ENCODE measurements at places on chromosomes 1 and 21.

DNA sequence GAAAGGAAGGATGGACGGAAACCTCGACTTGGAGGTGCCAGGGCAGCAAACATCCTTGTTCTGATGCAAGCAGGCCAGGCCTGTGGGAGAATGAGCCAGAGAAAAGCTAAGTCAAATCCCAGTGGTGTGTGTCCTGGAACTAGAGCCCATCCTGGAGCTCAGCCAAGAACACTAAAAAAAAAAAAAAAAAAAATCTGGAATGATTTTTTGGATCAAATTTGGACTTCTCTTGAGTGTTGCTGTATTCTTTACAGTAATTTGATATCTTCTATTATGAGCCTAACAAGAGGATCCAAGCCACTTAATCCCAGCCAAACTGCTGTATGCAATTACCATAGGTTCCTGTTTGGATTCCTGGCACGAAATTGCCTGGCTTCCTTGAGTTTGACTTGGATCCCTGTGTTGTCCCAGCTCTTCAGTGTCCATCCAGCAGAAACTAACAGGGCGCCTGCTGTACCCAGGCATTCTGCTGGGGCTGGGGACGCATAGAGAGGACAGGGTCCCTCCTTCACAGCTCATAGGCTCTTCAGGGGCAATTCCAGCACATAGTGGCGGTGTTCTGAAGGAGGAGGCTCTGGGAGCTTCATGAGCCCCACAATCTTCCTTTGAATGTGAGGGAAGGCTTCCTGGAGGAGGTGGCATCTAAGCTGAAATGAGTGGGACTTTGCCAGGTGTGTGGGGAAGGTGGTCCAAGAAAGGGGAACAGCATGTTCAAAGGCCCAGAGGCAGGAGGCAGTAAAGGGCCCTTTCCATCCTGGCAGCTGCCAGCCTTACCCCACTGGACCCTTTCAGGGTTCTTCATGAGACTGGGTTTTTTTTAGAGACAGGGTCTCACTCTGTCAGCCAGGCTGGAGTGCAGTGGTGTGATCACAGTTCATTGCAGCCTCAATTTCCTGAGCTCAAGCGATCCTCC lies 24.7 kb downstream of the EPHX1 start:
- DNase-seq: no peak

GRCh38 chr1:209265301-209265700 lies 318.2 kb upstream of the CAMK1G start:
- no peak for DNase-seq

DNA sequence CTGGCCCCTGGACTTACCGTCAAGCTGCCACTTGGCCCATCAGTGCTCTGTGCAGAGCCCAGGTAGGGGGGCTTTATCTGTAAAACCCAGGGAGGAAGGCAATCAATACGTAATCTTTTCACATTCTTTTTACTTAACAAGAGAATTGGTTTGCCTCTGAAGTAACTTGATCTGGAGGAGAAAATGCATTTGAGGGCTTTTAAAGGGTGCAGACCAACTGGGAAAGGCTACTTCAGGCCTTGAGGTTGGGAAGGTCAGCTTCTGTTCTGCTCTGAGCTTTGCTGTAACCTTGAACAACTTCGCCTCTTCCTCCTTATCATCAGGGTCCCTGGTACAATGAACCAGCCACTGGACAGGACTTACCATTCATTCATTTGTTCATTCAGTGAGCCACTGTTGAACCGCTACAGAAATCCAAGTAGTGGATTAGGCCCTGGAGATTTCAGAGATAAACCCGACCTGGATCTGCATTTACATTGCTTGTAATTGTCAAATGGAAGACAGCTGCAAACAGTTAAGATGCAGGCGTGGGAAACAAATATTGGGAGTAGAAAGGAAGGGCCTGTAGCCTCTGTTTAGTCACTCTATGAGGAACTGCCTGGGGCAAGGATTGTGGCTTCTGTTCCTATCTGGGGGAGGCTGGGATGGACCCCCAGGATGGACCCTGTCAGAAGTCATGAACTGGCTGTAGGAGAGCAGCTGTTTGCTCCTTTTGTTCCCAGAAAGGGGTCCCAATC lies 90.9 kb downstream of the MAN1C1 start:
- no peak for DNase-seq

- DNase-seq: no peak
These were observed 19.6 kb upstream of the EYA3 start for GRCh38 chr1:28108001-28108400.

GRCh38 chr21:25281134-25281533 lies 326.1 kb downstream of the MRPL39 start:
- no peak for DNase-seq

DNA sequence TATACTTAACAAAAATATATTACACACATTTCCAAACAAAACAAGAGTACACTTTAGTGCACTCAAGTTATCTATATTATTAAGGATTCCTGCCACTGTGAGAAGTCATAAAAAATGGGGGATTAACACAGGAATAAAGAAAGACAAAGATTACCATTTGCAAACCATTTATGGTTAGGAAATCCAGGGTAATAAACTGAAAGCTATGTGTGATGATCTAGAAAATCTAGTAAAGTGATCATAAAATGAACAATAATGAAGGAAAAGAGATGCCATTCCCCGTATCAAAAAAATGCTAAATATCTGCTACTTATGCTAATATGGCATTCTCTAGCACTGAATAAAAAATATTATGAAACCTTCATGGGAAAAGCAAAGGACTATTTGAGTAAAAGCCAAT lies 101.4 kb downstream of the AK5 start:
- no peak for DNase-seq

GRCh38 chr1:153852170-153852569 lies 70.6 kb downstream of the GATAD2B start:
- DNase-seq: no peak

DNA sequence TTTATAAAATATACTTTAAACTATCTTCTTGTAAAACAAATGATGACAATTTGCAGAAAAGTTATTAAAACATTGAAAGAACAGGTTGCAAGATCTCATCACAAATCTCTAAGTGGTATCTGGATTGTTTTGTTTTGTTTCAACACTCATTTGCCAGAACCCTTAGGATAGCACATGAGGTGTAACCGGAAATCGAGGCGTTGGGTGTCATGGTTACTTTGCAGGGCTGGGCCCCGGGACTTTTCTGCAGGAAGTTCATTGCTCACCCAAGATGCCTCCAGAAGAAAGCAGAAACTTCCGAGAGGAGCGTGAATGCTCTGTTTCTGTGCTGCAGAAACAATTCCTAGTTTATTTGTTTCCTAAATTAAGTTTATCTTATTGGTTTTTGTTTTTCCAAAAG lies 2.5 kb downstream of the DISC1 start:
- no peak for DNase-seq

GRCh38 chr21:32499249-32500055 lies 85.9 kb downstream of the TCP10L start:
- DNase-seq: no peak

- DNase-seq: peak; percentile 87
These were observed at the start of gene GPATCH3 for GRCh38 chr1:26900001-26900814. GPATCH3 (minus strand) TSS chr1:26900467; CDS start chr1:26900442, 25 bp downstream.

GRCh38 chr1:219090607-219091006 lies 83.1 kb upstream of the LYPLAL1 start:
- DNase-seq: no peak

GRCh38 chr21:43719748-43720538 lies 1.0 kb downstream of the PDXK start:
- DNase-seq: peak; percentile 40

DNA sequence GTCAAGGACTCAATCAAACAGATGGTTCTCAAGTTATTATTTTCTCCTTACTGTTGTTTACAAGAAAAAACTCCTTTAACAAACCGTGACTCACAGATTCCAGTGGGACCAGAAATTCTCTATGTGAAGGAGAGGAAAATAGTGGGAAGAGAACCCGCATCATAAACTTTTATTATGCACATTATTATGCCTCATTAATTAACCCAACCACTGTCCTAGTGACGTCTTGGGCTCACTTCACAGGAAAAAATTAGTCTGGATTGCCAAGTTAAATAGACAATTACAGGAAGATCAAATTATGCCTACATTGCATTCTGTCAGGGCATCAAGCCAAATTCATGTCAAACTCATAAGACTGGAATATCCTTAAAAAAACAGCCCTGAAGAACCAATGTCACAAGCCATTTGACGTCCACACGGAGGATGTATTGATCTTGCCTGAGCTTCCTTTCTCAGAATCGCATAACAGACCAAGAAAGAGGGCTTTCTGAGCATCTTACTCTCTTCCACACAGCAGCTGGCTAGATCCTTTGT lies 347.8 kb downstream of the DUSP10 start:
- no peak for DNase-seq

DNA sequence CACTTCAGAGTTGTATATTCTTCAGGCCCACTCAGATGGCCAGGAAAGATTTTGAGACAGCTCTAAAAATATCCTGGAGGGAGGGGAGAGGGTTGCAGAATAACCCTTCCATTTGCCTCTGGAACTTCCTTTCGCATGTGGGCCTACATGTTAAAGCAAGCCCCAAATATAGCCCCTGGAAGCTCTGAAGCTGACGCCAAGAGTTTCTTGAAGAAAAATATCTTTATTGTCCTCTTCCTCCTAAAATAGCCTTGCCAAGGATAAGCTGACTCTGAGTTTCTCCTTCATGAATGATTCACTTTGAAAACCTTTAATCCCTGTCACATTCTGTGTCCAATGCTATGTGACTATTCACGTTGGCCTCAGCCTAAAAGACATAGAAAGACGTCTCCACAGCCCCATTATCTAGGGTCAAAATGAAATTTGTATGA lies 6.4 kb downstream of the C1orf116 start:
- no peak for DNase-seq

GRCh38 chr1:66383168-66383567 lies 150.8 kb upstream of the SGIP1 start:
- no peak for DNase-seq

GRCh38 chr1:10378081-10378841 lies 20.6 kb upstream of the PGD start:
- DNase-seq: no peak

- no peak for DNase-seq
These were observed 66.9 kb downstream of the EPHB2 start for GRCh38 chr1:22777388-22778057.

DNA sequence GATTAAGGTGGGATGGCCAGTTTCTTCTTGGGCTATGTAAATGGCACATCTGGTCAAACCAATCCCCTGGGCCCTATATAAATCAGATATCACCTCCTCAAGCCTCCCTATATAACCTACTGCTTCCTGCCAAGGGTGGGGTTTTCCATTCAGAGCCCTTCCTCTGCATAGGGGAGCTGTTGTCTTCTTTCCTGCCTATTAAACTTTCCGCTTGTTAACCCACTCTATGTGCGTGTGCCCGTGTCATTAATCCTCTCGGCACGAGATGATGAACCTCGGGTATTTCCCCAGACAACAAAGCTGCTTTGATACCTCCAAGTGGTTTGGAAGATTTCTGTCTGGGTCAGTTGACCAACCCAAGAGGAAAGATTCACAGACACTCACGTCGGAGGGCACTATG lies 19.3 kb upstream of the SERTAD4 start:
- DNase-seq: no peak

DNA sequence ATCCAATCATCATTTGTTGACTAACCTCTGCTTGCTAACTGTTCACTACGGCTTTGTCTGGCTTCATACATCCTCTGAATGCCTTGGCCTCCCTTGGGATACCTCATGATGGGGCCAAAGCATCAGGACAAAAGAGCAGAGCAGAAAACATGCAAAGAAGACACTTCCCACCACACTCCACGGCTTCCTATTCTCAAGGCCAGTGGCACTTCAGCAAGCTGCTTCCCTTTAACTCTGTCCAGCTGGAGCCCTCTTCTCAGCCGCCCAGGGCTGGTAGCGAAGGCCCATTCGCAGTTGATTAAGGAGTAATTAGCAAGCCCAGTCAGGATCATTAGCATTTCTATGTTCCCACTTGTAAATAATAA lies 224.3 kb upstream of the FGGY start:
- no peak for DNase-seq

GRCh38 chr21:32456497-32456918 lies 44.0 kb downstream of the EVA1C start:
- DNase-seq: no peak

GRCh38 chr1:55071477-55071876 lies 32.1 kb downstream of the PCSK9 start:
- no peak for DNase-seq

DNA sequence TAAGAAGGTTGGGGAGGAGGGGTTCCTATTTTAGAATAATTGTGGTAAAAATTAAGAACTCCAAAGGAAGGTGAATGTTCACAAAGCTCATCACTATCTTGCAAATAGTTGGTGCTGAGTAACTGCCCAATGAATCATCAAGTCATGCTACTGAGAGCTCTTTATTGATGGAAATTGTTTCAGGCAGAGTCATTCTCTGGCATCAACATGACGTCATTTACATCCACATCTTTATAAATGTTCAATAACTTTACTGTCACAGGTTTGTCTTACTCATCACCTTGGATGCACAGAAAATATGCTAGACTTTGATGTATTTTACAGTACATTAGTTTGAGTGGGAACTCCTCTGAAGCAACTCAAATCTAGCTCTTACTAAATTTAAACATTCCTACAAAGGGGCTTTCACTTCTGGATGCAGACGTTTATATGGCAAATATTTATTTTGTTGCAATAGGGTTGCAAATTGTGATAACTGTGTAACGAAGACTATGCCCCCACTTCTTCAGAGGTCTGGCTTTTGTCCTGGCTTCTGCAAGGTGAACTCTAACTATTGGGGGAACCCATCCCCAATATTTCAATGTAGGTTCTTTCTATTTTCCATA lies 273.7 kb upstream of the AJAP1 start:
- DNase-seq: no peak

DNA sequence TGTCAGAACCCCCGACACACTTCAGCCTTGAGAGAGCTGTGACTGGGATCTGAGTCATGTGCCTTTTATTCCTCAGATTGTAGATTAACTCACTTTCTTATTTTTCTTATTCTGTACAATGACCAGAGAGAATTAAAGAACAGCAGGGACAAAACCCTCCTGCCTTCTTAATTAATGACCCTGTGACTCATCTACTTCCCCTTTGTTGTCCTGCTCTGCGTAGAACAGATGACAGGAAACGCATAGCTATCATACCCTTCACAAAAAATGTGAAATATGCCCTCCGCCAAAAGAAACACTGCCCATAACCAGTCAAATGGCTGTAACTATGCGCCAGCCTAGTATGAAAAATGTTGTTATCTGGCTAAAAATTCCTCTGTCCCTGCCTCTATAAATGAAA lies 9.1 kb upstream of the PADI2 start:
- DNase-seq: no peak

- DNase-seq: no peak
These were observed 86.9 kb downstream of the NAV1 start for GRCh38 chr1:201625851-201626251.

- DNase-seq: no peak
These were observed 29.2 kb downstream of the EPHB2 start for GRCh38 chr1:22739648-22740385.
